H9 (cell line): ENCODE measurements at places on chromosomes 13 and 19.

DNA sequence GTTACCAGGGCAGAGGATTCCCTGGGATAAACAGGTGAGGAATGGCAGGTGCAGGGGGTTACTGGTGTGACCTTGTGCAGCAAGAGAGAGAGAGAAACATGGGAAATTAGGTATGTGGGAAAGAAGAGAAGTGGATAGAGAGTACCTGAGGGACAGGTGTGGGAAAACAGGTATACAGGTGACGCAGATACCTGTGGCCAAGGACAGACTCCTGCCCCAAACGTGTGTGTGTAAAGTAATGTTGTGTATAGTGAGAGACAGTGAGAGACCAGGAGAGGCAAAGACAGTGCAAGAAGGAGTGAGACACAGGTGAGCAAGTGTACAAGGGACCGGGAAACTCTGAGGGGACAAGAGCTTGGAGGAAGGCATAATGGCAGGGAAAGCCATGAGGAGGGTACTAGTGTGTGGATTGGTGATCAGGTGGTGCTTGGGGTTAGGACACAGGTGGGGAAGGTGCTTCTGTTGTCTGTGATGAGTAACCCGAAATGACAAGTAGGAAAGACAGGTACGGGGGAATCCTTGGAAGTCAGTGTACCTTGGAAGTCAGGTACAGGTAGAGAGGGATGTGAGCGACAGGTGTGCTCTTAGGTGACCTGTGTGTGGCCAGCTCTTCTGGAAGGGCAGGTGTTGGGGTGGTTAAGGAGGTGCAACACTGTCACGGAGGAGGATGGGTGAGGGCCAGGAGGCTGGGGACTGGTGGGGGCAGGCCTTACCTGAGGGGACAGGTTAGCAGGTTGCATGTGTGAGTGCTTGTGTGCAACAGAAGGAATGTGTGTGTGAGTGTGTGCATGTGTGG is 2.8 kb downstream of the ERFL start:
- DNase-seq, result no peak

DNA sequence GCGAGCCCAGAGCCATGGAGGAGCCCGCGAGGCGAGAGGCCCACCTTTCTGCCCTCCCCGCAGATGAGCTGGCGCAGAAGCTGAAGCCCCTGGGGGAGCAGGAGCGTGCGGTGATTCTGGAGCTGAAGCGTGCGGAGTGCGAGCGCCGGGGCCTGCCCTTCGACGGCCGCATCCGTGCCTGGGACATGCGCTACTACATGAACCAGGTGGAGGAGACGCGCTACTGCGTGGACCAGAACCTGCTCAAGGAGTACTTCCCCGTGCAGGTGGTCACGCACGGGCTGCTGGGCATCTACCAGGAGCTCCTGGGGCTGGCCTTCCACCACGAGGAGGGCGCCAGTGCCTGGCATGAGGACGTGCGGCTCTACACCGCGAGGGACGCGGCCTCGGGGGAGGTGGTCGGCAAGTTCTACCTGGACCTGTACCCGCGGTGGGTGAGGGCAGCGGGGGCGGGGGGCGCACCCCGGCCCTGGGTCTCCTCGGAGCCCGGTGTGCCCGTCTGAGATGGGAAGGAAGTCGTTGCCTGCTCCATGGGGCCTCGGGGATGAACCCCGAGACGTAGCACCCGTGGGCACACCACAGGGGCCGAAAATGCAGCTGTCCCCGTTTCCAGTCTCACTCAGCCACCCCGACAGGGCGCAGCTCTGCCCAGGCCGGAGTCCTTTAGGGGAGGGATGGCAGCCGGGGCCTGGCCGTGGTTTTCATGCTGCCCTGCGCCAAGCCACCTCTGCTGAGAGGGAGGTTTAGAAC is 12.1 kb upstream of the ZNF554 start:
- no peak for DNase-seq

- no peak for DNase-seq
These were observed 74.8 kb downstream of the NALCN start for GRCh38 chr13:101341464-101341863.

DNA sequence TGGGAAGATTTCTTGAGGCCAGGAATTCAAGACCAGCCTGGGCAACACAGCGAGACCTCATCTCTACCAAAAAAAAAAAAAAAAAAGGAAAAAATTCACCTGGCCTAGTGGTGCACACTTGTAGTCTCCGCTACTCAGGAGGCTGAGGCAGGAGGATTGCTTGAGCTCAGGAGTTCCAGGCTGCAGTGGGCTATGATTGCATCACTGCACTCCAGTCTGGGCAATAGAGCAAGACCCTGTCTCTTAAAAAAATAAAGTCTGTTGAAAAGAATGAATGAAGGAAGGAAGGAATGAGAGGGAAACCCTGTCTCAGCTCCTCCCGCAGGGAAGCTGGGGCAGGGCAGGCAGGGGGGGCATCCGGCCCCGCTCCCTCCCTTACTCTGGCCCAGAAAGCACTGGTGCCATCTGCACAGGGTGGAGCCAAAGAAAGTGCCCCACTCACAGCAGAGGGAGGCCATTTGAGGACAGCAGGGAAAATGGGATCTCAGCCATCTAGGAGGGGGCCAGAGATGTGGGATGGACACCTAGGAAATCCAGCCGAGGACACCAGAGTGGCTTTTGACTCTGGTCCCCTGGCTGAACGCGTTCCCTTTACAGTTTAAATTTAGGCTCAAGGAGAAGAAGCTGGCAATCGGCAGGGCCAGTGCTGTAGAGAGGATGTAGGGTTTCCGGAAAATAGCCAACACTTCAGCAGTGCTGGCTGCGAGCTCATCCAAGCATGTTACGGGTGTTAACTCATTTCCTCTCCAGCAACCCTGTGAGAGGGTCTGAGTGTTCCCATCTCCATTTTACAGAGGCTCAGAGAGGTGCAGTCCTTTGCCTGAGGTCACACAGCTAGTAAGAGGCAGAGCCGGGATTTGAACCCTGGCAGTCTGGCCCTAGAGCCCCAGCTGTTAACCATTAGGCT is 3.6 kb upstream of the HPN start:
- no peak for DNase-seq

- no peak for DNase-seq
These were observed 28.4 kb downstream of the MBNL2 start for GRCh38 chr13:97250560-97250959.
